ENCODE measurements at places on chromosomes 13 and 19.
A peak's percentile ranks its signal among the peaks of the same experiment; 100 is the strongest.

- no peak for DNase-seq
Observed at GRCh38 chr13:103328899-103329298, 262.7 kb upstream of the SLC10A2 start.

DNA sequence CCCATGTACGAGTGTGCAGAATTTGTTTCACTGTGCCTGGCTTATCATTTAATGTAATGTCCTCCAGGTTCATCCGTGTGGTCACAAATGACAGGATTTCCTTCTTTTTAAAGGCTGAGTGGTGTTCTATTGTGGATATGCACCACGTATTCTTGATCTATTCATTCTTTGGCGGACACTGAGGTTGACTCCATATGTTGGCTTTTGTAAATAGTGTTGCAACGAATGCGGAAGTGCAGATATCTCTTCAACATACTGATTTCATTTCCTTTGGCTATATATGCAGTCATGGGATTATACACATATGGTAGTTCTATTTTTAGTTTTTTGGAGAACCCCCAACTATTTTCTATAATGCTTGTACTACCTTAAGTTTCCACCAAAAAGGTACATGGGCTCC is 13.0 kb downstream of the OR7A5 start:
- no peak for DNase-seq

- peak; percentile 89 for DNase-seq
Observed at GRCh38 chr19:11373166-11373884, 1.1 kb upstream of the SWSAP1 start.

DNA sequence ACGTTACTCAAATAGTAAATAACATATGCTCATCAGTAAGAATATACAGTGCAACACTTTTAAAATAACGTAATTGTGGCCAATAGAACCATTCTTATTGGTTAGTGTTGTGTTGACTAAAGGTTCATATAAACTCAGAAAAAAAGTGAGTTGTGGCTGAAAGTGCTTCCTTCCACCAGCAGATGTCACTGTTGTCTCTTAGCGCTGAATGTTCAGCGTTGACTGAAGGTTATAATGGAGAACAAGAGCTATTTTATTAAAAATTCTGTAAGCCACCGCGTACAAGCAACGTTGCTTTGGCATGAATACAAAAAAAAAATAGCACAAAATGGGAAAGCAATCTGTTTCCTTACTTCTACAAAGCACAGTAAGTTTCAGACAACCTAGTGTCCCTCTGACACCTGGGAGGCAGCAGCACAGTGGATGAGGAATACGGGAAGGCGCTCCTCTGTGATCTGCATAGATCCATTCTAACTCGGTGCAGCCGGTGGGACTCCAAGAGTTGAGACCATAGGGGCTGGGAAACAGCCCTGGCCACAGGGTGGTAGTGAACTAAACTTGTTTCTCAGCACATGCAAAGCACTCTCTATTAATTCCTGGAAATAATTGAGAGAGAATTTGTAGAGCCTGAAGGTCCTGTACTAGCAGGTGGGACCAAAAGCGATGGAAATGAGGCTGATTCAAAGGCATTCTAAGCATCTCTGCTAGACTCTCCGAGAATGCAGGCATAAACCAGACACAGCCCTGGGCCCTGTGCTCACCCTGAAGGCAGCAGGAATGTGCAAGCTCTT is 23.9 kb upstream of the OXGR1 start:
- DNase-seq: no peak
